ENCODE measurements at places on chromosomes 12 and 14.

DNA sequence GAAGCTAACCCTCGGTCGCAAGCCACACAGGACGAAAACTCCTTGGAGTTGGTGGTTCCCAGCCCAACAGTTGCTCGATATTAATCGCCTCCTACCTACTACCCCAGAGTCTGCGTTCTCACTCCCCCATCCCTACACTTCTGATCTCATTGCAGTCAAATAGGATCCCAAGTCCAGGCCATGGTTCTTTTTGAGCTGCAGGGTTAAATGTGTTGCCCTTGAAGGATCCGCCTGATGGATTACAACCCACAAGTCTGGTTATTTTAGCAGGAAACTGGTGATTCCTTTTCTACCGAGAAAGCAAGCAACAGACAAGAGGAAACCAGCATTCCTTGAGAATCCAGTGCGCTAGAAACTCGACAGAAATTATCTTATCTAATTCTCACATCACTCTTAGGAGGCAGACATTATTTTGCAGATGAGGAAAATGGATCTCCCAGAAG lies 785 bp upstream of the NIN start:
- no peak for DNase-seq

- DNase-seq: no peak
Measured at GRCh38 chr14:36996133-36996856, 176.1 kb downstream of the SLC25A21 start.

GRCh38 chr12:90333424-90333823 lies 621.6 kb downstream of the CCER1 start:
- no peak for DNase-seq

DNA sequence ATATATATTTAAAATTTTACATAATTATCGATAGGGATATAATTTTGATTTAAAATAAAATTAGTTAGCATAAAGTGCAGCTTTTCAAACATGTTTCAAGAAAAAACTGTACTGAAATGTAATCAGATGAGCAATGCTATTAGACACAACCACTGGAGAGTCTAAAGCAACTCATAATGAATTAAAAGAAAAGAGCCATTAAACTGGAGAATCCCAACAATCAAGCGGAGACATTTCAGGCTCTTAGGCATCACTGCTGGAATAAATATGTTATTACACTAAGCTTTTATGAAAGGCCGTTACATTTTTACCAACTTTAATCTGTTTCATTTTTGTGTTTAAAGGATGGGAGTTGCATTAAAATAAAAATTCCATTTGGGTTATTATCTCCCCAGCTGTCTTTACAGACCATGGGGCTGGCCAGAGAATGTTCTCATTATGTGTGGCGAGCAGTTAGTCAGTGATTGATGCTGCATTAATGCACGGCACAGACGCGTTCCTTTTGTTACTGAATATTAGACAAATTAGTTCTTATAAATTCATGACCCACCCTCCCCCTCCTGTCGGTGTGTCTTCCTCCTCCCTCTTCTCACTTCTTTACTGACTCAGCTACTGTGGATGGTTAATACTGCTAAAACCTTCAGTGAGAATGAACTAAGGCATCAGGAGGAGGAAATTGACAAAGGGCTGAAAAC lies 156.8 kb downstream of the PDZRN4 start:
- no peak for DNase-seq

DNA sequence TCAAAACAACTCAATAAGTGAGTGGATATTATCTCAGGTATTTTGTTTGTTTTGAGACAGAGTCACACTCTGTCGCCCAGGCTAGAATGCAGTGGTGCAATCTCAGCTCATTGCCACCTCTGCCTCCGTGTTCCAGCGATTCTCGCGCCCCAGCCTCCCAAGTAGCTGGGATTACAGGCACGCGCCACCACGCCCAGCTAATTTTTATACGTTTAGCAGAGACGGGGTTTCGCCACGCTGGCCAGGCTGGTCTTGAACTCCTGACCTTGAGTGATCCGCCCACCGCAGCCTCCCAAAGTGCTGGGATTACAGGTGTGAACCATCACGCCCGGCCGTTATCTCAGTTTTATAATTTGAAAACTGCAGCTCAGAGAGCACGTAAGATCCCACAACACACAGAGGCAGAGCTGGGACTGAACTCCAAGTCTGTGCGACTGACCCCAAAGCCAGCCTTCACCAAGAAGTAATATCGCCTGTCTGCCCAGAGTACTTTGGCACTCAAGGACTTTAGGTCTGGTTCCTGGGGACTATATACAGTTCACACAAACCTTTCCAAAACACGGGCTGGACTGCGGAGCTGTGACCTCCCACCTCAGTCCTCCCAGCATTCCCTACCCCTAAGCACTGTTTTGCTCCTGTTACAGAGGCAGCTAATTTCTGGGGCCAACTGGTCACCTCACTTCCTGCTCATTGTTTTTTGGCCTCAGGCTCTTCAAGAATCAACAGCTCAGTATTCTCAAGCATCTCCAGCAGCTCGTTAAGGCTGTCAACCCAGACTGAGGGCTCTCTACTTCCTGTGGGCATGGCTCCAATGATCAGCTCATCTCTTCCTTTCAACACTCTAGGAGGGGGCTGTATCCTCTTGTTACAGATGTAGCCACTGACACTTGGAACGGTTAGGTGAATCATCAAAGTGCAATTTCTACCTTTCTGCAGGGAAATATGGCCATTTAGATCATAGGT lies 22.5 kb downstream of the TESC start:
- DNase-seq: no peak

- DNase-seq: no peak
Measured at GRCh38 chr12:49923880-49924556, 20.3 kb upstream of the FAIM2 start.

DNA sequence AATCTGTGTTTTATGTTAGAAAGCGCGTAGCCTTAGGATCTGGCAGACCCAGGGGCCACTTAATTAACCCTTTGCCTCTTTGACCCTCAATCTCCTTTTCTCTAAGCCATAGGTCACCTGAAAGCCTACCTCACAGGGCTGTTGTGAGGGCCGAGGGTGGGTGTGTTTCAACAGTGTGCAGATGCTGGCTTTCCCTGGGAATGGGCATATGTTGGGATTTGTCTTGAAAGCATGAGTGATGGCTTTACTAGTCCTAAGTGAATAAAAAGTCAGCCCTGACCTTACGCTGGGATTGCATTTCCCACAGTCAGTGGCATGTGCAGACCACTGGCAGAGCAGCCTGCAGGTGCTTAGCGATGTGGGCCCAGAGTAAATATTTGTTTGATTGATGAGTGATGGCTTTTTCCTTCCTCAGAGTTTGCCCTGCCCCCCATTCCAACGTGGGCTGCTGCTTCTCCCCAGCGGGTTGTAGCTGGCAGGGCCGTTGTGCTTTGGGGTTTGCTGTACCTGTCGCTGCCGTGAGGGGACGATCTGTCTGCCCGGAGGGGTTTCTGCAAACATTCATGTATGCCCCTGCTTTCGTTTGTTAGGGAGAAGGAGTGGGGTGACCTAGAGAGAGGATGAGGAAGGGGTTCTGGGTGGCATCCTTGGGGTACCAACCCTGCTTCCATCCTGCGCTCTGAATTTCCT lies 31.5 kb downstream of the MEG3 start:
- DNase-seq: no peak

DNA sequence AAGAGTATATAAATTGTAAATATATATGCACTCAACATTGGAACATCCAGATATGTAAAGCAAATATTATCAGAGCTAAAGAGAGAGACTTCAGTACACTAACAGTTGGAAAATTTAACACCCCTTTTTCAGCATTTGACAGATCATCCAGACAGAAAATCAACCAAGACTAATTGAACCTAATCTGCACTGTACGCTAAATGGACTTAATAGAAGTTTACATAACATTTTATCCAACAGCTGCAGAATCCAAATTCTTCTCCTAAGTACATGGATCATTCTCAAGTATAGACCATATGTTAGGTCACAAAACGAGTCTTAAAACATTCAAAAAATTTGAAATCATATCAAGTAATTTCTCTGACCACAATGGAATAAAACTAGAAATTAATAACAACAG lies 229.1 kb upstream of the CLEC14A start:
- DNase-seq: no peak

DNA sequence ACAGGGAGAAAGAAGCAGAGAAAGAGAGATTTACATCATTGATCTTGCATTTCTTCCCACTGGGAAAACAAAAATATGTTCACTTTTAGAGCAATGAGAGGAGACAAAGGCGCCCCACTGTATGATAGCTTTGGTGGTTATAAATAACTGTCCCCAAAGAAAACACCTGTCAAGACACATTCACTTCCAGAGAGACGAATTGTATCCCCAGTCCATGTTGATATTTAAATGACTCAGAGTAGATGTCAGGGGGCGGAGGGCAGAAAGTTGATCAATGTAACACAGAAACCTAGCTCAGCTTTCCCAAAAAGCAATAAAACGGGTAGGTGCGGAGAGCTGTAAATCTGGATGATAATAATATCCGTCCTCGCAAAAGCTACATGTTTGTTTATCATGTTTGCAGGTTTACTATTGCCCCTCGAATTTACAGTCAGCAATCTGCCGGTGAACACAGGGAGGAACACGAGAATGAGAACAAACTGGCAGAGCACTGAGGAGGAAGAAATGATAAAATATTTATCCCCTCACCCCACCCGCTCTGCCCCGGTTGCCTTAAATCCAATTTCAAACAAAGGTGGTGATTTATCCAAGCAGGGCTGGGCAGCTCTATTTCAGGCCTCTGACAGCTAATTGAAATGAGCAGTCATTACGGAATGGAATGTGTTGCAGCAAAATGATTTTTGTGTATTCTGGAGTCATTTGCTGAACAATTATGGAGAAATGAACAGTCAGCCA lies 84.4 kb downstream of the CMKLR1 start:
- DNase-seq: no peak

DNA sequence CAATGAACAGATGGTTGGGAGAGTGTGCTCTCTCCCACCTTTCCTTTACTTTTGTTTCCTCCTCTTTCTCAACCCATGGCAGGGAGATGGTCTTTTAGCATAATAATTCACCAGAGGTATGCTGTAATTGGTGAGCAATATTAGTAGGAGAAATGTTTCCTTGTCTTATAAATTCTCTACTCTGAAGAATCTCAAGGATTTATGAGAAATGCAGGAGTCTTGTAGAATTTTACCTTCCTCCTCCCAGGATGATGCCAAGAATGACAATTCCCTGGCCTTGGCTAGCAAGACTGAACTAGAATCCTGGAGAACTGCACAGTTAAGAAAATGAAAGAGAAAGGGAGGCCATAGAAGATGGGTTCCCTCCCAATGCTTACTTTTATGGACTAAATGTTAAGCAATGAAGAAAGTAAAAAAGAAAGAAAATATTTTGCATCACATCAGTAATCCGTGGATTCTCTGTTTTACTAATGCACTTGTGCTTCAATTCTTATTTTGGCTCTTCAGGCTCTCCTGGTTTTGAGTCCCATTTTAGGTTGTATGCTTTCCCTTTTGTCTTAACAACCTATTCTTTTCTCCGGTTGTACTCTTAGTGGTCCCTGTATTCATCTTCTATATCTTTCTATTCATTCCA lies 192.9 kb upstream of the GARIN6 start:
- no peak for DNase-seq

DNA sequence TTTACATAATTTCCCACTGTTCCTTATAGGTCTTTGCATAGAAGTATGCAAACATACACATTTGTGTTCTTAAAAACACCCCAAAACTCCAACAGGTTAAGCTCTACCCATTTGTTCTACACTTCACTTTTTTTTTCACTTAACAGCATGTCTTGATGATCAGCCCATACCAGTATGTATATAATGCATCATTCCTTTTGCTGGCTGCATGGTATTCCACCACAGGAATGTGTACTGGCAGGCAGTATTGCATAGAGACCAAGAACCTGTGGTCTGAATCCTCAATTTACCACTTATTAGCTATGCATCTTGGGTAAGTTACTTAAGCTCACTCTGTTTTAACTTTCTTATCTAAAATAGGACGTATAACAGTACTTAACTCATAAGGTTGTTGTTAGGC lies 65.5 kb downstream of the SAMD4A start:
- no peak for DNase-seq

Measured in activated T-helper 1 cell treated with anti-CD3 and anti-CD28 coated beads, Interleukin-12 subunit alpha, Interleukin-12 subunit beta, Interleukin-2, Interleukin-4 antibody, amounts not matched to agents 30 ng/mL and 10 ng/mL and 1 ng/mL, durations not matched to agents 14 hours and 24 hours and 36 hours (primary cell).